ENCODE measurements at places on chromosomes 1 and 21. TPM values are rescaled to one million over a fixed set of nuclear protein-coding genes. Genes with fewer than 3 reads are reported as not detected.

DNA sequence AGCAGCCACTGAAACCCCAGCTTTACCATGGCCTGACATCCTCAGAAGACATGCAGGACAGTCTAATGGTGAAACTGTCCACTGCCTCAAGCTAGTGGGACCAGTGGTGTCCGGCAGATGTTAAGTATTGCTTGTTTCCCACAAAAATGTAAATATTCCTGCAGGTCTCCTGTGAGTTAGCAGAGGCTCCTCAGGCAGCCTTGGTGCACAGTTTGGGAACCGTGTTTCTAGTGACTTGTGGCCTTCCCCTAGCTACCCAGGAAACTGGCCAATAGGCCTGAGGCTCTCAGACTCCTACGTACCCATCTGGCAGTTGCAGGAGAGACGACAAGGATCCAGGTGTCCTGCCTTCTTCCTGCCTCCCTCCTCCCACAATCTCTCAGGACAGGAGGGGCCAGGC is 142.4 kb downstream of the CAMTA1 start:
- H3K27ac ChIP-seq = no peak overlapping the region
- no peak overlapping the region for H3K4me3 ChIP-seq
- no peaks in the 10 kb centered on the region for H3K27me3 ChIP-seq
- no peak for DNase-seq
- H3K4me1 ChIP-seq = no peaks in the 10 kb centered on the region

- no peak overlapping the region for H3K4me3 ChIP-seq
- DNase-seq = no peak
- peaks cover 18% of the 10 kb centered on the region for H3K27me3 ChIP-seq
- no peaks in the 10 kb centered on the region for H3K4me1 ChIP-seq
These were observed 802 bp downstream of the CYP4X1 start for GRCh38 chr1:47024141-47024801.

Gene MAN1C1
- total RNA-seq = 46.9 TPM

Gene SLFNL1
- 0.08 TPM for total RNA-seq

Data from CD4-positive, alpha-beta T cell (primary cell).